ENCODE measurements at places on chromosomes 3 and 15. TPM values are rescaled to one million over a fixed set of nuclear protein-coding genes. Genes with fewer than 3 reads are reported as not detected.

The C3orf20 gene
- 3.6 TPM for total RNA-seq

DNA sequence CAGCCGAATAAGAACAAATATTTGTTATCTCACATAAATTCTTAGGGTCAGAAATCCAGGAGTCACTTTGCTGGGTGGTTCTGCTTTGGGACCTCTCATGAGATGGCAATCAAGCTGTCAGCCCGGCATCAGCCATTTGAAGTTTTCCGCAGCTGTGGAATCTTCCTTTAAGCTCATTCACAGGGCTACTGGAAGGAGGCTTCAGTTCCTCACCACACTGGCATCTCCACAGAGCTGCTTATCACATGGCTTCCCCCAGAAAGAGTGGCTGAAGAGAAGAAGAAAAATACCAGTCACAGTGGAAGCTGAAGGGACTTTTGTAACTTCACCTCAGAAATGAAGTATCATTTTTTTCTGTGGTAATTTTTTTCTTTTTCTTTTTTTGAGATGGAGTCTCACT, 267.7 kb downstream of the CHL1 start:
- peak; percentile 24 for DNase-seq

The PRR20G gene
- total RNA-seq, result not detected

DNA sequence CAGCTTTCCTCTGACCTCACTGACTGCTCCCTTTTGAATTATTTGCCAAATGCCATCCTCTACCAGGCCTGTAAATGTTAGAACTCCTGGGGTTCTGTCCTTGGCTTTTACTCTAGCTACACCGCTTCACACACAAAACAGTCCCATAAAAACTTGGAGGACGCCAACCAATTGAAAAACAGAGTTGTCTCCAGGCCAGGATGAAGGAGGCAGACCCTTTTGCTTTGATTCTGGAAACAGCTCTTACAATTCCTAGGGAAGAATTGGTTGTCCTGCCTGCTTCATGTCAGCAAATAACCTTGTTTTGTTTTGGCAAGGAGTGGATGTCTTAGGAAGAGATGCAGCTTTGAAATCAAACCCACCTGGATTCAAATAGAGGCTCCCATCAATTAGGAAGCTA, 375.5 kb downstream of the UNC13C start:
- no peak for DNase-seq

The FBN1 gene
- 0.68 TPM for total RNA-seq

The SMAD6 gene
- total RNA-seq, result 14.6 TPM

- peak; percentile 78 for DNase-seq
Measured at GRCh38 chr15:42704492-42704926, 32.4 kb downstream of the CDAN1 start.

GRCh38 chr15:55574096-55574495, 14.0 kb downstream of the PYGO1 start:
- no peak for DNase-seq

GRCh38 chr15:44038755-44039191, 156.3 kb downstream of the FRMD5 start:
- DNase-seq, result no peak

DNA sequence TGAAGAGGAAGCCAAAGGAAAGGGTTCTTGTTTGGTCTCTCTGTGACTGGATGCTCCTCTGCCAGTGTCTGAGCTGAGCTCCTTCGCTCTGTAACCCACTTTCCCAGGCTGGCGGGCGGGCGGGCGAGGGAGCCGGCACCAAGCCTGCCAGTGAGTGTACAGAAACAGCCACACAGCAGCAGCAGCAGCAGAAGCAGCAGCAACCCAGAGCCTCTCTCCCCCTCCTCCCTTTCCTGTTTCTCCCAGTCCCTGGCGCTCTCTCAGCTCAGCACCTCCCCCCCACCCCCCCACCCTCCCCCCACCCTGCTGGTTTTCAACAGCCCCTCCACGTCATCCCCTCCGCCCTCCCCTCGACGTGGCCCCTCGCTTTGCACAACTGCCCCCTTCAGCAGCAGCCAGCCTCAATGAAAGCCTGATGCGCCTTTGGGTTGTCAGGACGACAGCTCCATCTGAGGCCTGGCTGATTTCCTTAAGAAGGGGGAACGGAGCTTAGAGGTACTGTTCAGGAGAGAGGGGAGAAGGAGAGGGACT, at the start of gene LSAMP:
Gene LSAMP, minus strand, starts transcription at position 177 of the 531 bp plus-strand sequence.
- no peak for DNase-seq

The CAMK2N2 gene
- total RNA-seq, result not detected

DNA sequence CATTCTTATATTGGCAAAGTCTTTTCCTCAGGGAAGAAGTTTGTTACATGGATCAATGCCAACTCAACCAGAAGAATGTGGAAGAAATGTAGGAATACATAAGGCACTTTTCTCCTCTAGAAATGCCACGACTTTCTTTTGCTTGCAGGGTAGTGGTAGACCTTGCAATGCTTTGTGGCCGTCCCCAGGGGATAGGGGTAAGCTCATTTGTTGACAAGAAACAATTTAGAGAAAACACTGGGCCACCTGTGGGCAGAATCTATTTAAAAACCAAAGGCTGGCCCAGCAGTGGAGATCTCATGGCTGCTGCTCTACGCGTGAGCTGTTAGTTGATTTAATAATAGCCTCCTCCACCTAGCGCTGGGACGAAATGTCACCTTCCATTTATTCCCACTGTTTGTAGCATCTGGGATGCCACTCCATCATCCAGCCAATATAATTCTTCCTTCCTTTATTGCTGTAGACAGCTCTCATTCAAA, 64.6 kb upstream of the PFN2 start:
- DNase-seq, result no peak

DNA sequence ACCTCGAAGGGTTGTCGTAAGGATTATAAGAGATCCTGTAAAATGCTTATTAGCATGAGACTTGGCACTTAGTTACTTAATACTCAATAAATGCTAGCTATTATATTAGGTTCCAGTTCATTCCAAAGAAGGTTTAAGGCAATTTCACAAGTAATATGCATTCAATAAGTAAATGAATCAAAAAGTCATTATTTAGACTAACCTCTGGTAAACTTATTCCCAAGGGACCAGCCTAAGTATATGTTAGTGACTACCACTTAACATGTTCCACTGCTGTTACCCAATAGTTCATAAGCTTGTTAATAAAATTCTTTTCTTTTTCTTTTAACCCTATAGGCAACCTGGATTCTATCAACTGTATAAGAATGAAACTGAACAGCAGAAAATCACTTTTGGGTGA, 5.1 kb downstream of the PDCD10 start:
- peak; percentile 20 for DNase-seq

DNA sequence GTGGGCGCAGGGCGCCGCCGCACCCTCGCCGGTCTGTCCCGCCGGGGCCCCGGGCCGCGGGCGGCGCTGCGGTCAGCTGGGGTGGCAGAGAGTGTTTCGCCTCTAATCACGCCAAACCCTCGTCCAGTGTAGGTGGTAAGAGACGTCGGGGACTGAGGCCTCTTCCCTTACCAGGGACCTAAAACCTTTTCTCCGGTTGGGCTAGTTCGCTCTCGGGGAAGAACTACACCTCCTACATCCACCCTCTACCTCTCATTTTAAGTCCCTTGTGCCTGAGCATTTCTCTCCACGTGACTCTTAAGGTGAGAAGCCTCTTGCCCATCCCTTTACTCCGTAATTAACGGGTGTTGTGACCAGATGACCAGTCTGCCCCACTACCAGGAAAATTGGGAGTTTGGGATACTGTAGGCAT, 520 bp downstream of the TMEM42 start:
- peak; percentile 22 for DNase-seq

GRCh38 chr15:38854506-38854905, 289.9 kb upstream of the RASGRP1 start:
- DNase-seq, result no peak

GRCh38 chr3:9088441-9089353, 125.4 kb upstream of the RAD18 start:
- no peak for DNase-seq

DNA sequence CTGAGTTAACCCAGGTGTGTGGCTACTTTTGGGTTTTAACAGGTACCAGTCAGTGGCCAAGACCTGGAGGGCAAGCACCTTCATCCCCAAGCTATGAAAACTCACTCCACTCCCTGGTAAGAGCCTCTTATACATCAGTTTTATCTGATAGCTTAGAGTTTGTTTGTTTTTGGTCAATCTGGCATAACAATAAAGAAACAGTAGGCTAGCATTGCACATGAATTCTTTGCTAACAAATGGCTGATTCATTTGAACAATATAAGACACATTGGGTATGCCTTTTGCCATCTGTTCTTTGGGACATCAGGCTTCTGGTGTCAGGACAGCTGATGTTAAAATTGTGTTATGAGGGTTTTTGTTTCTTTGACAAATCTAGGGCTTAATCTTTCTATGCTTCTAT, 125.0 kb upstream of the CGNL1 start:
- DNase-seq, result no peak

The PXK gene
- 146 TPM for total RNA-seq

The P2RY14 gene
- total RNA-seq, result not detected

DNA sequence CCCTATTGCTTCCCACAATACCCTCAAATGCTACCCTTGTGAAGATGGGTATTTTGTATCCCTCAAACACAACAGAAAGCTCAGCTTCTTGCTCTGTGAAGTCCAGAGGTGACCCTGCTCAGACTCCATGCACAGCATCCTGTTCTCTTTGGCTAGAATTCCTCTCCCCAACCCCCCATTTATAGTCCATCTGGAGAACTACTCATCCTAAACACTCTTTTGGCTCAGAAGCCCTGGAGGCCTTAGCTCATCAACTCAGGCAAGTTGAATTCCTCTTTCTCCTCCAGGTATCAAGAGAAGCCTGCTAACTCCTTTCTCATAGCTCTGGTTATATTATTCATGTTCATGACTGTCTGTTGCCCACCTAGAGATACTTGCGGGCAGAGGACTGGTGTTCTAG, 18.3 kb upstream of the GASK1A start:
- DNase-seq, result no peak

The ACVR2B gene
- 7.9 TPM for total RNA-seq
